HFFc6 (cell line): ENCODE measurements at places on chromosomes 12 and 14. TPM values are rescaled to one million over a fixed set of nuclear protein-coding genes. Genes with fewer than 3 reads are reported as not detected.

The HNF1A gene
- total RNA-seq = not detected in 3 replicates

DNA sequence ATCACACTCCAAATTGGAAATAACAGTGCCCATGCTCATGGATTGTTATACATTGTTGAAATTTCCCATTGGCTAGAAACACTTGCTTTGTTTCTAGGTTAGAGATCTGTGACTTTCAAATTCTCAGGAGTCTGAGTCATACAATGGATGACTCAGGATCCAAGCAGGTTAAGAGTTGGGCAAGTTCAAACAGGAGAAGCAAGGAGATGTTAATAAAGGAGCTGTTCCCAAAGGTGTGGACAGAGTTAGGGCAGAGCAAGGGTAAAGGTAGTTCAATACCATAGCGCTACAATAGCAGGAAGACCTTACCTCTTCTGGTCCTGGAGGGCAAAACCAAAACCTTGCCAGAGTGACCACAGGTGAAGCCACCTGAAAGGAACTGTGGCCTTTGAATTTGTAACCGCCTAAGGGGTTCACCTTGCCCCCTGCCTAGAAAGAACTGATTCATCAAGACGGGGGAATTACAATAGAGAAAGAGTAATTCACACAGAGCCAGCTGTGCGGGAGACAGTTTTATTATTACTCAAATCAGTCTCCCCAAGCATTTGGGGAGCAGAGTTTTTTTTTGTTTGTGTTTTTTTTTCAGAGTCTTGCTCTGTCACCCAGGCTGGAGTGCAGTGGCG lies 4.2 kb upstream of the AMN1 start:
- H3K27ac ChIP-seq = peak overlapping the region; percentile 83
- H3K4me3 ChIP-seq = peak overlapping the region; percentile 40
- H3K4me1 ChIP-seq = peaks cover 73% of the 10 kb centered on the region
- peaks cover 31% of the 10 kb centered on the region for H3K36me3 ChIP-seq
- peak; percentile 82 for DNase-seq

DNA sequence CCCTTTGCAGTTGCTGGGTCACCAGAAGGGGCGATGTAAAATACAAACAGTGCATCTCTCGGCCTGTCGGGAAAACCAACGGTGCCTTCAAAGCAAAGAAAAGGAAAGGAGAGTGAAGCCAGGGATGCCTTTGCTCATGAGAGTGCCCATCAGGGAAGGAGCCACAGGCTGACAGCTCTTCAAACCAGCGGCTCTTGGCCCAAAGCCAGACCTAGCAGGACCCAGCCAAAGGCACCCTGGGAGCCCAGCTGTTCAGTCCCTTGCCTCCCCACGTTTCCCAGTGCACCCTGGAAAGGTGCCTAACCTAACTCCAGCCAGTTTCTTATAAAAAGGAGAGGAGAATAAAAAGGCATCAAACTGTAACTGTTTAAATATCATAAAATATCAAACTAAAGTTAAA lies 29.2 kb downstream of the PRMT8 start:
- H3K27me3 ChIP-seq = peaks cover 10% of the 10 kb centered on the region
- DNase-seq = no peak
- H3K4me1 ChIP-seq = no peaks in the 10 kb centered on the region
- H3K27ac ChIP-seq = no peak overlapping the region
- no peaks in the 10 kb centered on the region for H3K36me3 ChIP-seq
- H3K4me3 ChIP-seq = no peak overlapping the region

- 0 out of 2 replicates have a peak overlapping the region, but pooled peaks have one; percentile 11 for H3K4me3 ChIP-seq
- no peaks in the 10 kb centered on the region for H3K36me3 ChIP-seq
- peaks cover 28% of the 10 kb centered on the region for H3K4me1 ChIP-seq
- no peak for DNase-seq
- H3K27me3 ChIP-seq = peaks cover 21% of the 10 kb centered on the region
Measured at GRCh38 chr12:127388985-127389384, 878.0 kb upstream of the TMEM132C start.

DNA sequence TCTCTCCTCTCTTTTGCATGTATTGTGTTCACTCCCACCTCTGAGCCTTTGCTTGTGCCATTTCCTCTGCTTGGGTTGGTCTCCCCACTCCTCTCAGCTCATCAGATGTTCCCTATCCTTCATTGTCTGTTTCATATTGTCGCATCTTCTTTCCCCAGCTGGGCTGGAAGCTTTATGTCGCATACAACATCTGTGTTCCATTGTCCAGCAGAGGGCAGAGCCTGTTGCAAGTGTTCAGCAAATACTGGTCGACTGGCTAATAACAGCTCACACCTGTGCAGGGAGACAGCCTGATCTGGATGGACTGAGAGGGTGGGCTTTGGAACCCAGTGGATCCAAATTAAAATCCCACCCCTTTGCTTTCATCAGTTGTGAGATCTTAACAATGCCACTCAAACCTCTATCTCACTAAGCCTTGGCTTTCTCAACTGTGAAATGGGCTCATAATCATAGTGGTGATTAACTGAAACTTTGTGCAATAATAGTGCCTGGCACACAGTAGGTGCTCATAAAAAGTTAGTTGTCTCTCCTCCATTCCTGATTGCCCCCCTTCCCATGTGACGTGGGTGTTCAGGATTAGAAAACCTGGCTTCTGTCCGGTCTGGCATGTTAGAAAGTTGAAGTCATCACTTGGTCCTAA lies 75.8 kb downstream of the RIN3 start:
- H3K4me1 ChIP-seq = peaks cover 48% of the 10 kb centered on the region
- no peak overlapping the region for H3K27ac ChIP-seq
- DNase-seq = peak; percentile 15
- H3K27me3 ChIP-seq = peaks cover 2% of the 10 kb centered on the region; the same call in 1 of the 2 replicates
- H3K4me3 ChIP-seq = no peak overlapping the region

The CLEC12A gene
- total RNA-seq = not detected in 3 replicates

The GMFB gene
- total RNA-seq = 76.0 to 76.9 TPM (median 76.5 TPM) in 3 replicates

The POP5 gene
- total RNA-seq = 53.6 to 68.7 TPM (median 62.2 TPM) in 3 replicates

DNA sequence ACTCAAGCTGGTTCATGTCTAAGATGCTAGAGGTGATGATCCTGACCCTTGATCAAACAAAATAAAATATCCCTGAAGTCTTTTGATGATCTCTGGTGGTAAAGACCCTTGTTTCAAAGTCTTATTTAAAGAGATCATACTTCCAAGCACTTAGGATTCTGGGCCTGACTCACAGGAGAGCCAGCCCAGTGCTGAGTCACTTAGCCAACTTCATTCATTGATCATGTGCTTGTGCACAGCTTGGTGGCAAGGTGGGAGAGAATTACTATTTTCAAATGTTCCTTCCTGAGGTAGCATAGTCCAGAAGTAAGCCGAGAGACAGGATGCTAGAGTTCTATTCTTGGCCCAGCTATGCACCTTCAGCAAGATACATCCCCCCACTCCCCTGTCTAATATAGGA lies 40.6 kb downstream of the SCN8A start:
- peak; percentile 57 for DNase-seq
- peaks cover 74% of the 10 kb centered on the region for H3K4me1 ChIP-seq
- H3K27ac ChIP-seq = peak overlapping the region; percentile 86

The TMCC3 gene
- not detected in 2 replicates for total RNA-seq

DNA sequence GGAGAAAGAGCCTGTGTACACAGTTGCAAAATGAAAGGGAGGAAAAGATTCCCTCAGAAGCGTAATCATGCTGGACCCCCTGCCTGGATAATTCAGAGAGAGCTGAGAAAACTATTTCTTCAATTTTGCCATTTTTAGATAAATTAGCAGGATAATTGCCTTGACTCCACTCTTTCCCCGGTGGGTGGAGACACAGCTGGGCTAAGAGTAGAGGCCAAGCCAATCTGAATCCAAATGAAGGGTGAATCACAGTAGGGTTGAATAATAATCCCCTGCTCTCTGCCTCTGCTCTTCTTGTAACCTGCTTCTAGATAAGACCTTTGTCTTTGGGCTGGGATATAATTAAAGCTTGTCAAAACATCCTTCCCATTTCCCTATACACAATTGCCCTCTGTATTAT lies 150.1 kb downstream of the CAPZA3 start:
- DNase-seq = no peak
- H3K4me1 ChIP-seq = no peaks in the 10 kb centered on the region
- no peaks in the 10 kb centered on the region for H3K36me3 ChIP-seq
- no peak overlapping the region for H3K4me3 ChIP-seq

DNA sequence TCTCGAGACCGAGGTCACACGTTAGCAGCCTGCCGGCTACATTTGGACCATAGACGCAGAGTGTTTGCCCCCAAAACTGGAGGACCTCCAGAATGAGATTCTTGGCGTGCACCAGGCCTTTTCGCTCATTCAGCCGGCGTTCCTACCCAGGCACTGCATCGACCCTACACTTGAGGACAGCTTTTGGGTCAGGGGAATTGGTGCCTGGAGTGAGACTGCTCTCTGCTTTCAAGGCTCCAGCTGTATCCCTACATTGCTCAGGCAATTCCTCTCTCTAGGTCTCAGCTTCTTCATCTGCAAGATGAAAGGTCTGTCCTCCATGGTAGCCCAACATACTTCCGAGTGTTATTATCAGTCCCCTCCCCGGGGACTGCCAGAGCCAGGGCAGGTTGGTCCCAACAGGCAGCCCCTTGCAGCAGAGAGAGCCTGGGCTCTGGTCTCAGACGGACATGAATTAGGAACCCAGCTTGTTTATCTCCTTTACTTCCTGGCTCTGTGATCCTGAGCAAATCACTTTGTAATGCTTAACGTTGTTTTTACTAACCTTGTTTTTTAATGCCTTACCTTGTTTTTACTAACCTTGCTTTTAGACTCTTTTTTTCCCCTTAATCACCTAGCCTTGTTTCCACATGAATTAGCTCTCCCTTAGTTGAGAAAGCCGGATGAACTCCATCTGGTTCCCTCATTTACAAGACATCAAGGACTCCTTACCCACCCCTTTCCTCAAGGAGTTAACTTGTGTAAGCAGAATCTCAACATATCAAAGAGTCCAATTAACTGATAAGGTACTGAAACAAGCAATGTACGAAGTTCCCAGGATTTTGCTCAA lies 892 bp downstream of the TCHP start:
- H3K27ac ChIP-seq = peak overlapping the region; percentile 95
- peaks cover 29% of the 10 kb centered on the region for H3K4me1 ChIP-seq
- no peaks in the 10 kb centered on the region for H3K27me3 ChIP-seq
- H3K36me3 ChIP-seq = peaks cover 16% of the 10 kb centered on the region
- DNase-seq = no peak

DNA sequence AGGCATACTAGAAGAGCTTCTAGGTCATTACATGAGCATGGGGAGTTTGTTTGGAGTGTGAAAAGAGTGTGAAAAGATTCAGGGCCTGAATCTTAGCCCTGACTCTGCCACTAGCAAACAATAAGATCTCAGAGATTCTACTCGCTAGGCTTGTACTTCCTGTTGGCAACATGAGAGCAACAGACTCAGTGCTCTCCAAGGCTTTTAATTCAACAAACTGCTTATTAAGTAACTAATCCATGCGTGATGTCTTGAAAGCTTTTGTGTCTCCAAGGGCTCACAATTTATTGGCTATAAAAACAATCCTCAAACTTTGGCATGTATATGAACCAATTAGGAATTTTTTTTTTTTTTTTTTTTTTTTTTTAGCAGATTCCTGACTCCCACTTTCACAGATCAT lies 105.1 kb downstream of the STXBP6 start:
- H3K27me3 ChIP-seq = no peaks in the 10 kb centered on the region
- no peak for DNase-seq
- H3K27ac ChIP-seq = no peak overlapping the region
- H3K4me1 ChIP-seq = peaks cover 35% of the 10 kb centered on the region

The SLC17A8 gene
- not detected in 3 replicates for total RNA-seq

The L2HGDH gene
- 3.6 to 4.3 TPM (median 3.8 TPM) in 3 replicates for total RNA-seq

GRCh38 chr12:3920351-3921150 lies 47.4 kb upstream of the PARP11 start:
- no peak overlapping the region for H3K27ac ChIP-seq
- H3K27me3 ChIP-seq = peaks cover 3% of the 10 kb centered on the region
- H3K36me3 ChIP-seq = no peaks in the 10 kb centered on the region
- no peak overlapping the region for H3K4me3 ChIP-seq
- DNase-seq = no peak

GRCh38 chr14:102849526-102850379 lies 72.5 kb downstream of the TRAF3 start:
- H3K27ac ChIP-seq = peak overlapping the region; percentile 57
- peaks cover 17% of the 10 kb centered on the region for H3K4me1 ChIP-seq
- H3K36me3 ChIP-seq = peaks cover 11% of the 10 kb centered on the region; the same call in 1 of the 2 replicates

DNA sequence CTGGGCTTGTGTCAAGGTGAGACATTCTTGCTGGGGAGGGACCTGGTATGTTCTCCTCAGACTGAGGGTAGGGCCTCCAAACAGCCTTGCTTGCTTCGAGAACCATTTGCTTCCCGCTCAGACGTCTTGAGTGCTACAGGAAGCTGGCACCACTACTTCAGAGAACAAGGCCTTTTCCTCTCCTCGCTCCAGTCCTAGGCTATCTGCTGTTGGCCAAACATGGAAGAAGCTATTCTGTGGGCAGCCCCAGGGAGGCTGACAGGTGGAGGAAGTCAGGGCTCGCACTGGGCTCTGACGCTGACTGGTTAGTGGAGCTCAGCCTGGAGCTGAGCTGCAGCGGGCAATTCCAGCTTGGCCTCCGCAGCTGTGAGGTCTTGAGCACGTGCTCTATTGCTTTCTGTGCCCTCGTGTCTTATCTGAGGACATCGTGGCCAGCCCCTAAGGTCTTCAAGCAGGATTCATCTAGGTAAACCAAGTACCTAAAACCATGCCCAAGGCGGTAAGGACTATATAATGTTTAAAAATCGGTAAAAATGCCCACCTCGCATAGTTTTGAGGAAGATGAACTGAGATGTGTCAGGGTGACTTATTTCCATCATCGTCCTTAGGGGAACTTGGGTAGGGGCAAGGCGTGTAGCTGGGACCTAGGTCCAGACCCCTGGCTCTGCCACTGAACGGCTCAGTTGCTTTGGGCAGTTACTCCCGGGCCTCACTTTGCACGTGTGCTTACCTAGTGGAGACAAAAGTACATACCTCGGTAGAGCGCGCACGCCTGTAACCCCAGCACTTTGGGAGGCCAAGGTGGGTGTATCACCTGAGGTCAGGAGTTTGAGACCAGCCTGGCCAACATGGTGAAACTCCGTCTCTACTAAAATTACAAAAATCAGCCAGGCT lies 4.3 kb downstream of the GAPDH start:
- peaks cover 67% of the 10 kb centered on the region for H3K27me3 ChIP-seq
- peak overlapping the region; percentile 95 for H3K4me3 ChIP-seq
- H3K36me3 ChIP-seq = peaks cover 44% of the 10 kb centered on the region

DNA sequence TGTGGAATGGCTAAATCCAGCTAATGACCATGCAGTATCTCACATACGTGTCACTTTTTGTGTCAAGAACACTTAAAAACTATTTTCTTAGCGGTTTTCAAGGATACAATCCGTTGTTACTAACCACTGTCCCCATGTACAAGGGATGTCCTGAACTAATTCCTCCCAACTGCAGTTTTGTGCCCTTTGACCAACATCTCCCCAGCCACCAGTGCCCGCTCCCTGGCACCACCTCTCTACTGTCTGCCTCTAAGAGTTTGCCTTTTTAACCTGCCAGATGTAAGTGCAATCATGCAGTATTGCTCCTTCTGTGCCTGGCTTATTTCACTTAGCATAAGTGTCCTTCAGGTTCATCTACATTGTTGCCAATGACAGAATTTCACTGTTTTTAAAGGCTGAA lies 315.7 kb downstream of the TMEM121 start:
- DNase-seq = no peak
- no peak overlapping the region for H3K4me3 ChIP-seq
- no peak overlapping the region for H3K27ac ChIP-seq

DNA sequence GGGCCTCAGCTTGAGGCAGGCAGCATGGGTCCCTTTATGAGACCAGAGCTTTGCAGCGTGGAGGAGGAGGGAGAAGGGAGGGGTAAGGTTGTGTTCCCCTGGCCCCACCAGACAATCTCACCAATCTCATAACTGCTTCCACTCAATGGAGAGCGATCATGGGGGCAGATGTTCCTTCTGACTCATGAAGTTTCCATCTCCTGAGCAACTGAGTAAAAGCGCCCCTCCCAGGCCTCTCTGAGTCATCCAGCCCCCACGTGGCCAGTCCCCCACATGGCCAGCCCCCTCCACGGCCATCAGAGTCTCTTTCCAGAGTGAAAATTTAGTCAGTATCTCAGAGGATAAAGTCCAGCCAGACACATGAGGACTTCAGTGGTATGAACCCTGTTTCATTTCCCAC lies 39.2 kb upstream of the PLXNC1 start:
- no peaks in the 10 kb centered on the region for H3K36me3 ChIP-seq

The PROX2 gene
- total RNA-seq = not detected in 3 replicates

The HOXC11 gene
- total RNA-seq = 0.18 to 2.2 TPM (median 0.21 TPM) in 3 replicates
